ENCODE measurements at places on chromosomes 12 and 14.

DNA sequence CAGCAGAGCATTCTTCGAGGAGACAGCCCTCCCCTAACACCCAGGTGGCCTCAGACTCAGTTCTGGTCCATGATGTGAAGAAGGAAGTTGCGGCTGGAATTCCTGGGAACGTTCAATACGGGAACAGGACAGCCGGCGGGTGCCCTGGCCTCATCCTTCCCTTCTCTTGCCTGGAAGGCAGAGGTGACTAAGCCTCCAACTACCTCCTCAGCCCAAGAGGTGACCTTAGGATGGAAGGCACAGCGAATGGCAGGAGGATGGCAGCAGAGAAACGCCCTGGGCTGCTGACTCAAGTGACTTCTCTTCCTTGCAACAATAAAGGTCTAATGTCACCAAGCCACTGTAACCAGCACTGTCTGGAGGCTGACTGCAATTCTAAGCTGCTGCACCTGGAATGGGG is 36.1 kb downstream of the DHX37 start:
- no peak for DNase-seq

- DNase-seq = peak; percentile 72
These were observed 159.8 kb downstream of the KITLG start for GRCh38 chr12:88420457-88420856.

GRCh38 chr14:44453433-44454171 is 53.5 kb downstream of the FSCB start:
- no peak for DNase-seq

GRCh38 chr12:3132636-3133404 is 55.6 kb downstream of the TSPAN9 start:
- no peak for DNase-seq

- DNase-seq = no peak
These were observed 13.4 kb downstream of the AKAP5 start for GRCh38 chr14:64478634-64479250.

DNA sequence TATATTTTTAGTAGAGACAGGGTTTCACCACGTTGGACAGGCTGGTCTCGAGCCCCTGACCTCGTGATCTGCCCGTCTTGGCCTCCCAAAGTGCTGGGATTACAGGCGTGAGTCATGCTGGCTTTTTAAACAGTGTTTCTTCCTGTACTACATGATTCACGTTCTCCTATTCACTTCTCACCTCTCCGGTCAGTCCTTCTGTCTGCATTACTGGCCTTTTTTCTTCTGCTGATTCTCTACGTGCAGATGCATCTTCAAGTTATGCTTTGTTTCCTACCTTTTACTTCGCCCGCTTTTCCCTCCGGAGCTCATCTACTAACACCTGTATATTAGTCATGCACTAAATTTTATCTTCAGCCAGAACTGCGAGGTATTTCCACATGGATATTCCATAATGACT is 296.2 kb upstream of the FLRT2 start:
- no peak for DNase-seq

DNA sequence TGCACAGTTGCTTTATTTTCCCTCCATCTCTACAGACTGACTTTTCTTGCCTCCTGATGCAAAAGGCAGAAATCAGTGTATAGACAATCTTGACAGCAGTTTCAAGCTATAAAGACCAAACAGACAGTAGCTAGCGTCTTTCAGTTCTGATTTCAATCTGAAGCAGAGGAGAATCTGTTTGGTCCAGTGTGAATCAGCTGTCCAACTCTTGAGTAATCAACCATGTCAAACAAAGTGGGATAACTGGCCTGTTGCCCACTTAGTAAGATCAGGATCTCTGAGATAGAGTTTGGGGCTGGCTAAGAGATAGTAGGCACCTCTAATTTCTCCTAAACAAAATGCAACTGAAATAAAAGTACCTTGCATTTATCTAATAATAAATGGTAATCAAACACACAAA is 797.4 kb upstream of the FBXO33 start:
- no peak for DNase-seq

GRCh38 chr12:98464190-98464589 is 51.2 kb upstream of the TMPO start:
- DNase-seq = no peak

GRCh38 chr14:58501214-58501816 is 73.8 kb downstream of the KIAA0586 start:
- peak; percentile 30 for DNase-seq

DNA sequence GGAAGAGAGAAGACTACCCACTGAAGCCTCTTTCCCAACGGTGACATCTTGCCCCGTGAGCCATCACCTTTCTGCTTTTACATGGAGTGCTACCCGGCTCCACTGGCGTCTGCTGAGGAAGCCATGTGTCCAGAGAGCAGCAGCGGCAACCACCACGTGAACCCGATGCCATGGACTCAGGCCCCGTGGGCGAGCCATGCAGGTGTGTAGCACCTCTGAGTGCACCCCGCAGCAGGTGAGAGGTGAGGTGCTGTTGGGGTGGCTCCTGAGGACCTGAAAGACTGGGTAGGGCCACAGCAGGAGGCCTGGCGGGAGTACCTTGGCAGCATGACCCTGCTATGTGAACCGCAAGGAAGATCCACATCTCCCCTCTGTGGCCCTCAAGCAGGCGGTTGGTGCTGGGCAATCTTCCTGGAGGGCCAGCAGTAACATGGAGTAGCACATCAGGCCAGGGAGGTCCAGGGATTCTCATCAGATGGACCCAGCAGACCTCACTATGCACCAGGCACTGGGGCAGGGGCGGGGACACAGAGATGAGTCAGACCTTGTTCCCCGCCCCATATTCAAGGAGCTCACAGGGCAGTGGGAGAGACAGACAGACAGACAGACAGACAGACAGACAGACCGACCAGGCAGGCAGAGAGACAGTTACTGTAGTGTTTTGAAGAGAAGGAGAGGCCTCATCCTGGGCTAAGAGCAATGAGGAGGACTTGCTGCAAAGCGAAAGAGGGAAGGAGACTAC is 129.6 kb downstream of the PAPOLA start:
- DNase-seq = no peak

DNA sequence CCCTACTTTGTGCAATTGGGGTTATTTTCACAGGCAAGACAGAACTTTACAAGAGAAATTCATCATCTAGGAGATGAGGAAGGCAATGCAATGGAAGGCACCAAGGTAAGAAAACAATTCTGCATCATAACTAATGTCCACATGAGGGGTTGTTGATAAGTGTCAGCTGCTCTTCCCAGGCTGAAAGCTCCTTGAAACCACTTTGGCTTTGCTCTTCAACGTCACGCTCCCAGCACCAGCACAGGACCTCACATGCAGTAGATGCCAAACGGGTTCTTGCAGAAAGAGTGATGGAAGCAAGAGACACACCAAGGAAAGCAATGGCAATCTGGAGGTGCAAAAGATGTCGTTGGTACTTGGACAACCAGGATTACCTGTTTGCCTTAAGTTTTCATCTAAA is 485.5 kb downstream of the BCL11B start:
- no peak for DNase-seq

DNA sequence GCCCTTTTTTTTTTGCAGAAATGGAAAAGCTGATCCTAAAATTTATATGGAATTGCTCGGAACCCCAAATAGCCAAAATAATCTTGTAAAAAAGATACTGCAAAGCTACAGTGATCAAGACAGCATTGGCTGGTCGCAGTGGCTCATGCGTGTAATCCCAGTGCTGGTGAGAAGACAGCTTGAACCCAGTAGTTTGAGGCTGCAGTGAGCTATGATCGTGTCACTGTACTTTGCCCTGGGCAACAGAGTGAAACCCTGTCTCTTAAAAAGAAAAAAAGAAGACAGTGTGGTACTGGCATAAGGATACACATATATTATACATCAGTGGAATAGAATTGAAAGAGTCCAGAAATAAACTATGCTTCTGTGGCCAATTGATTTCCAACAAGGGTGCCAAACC is 5.4 kb downstream of the ITGB7 start:
- no peak for DNase-seq

DNA sequence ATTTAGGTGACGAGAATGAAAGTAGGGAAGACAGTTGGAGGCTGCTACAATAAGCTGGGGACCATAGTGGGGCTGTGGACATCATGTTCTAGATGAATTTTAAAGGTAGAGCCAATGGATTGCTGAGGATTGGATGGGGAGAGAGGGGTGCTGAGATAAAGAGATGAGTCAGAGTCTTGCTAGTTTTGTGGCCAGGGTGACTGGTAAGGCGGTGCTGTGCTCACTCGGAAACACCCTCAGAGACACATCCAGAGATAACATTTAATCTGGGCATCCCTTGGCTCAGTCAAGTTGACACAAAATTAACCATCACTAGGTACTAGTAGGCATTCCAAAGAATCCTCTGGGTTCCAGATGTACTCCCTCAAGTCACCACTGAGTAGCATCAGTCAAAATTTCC is 170.7 kb downstream of the ADCK1 start:
- DNase-seq = no peak

- DNase-seq = peak; percentile 13
These were observed 14.2 kb downstream of the ELK3 start for GRCh38 chr12:96208346-96208745.

DNA sequence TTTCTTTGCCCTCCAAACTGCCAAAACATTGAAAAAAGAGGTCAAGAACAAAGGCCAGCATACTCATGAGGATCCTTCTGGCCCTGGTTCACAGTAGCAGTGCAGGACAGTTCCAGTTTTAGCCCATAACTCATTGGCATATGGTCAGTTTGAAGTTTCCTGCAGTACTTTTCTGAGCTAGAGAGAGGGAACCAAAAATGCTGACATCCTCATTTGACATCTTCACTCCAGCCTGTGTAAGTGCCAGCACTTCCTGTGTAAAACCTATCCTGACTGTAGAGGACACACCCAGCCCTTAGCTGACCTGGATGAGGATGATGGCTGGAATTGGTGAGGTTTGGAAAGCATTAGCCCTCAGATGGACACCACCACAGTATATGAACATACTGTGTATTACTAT is 84.1 kb downstream of the FGD4 start:
- DNase-seq = no peak

- DNase-seq = no peak
These were observed 56.7 kb downstream of the CD163L1 start for GRCh38 chr12:7387289-7387688.

- DNase-seq = no peak
These were observed 14.1 kb downstream of the CYP46A1 start for GRCh38 chr14:99698236-99698635.

DNA sequence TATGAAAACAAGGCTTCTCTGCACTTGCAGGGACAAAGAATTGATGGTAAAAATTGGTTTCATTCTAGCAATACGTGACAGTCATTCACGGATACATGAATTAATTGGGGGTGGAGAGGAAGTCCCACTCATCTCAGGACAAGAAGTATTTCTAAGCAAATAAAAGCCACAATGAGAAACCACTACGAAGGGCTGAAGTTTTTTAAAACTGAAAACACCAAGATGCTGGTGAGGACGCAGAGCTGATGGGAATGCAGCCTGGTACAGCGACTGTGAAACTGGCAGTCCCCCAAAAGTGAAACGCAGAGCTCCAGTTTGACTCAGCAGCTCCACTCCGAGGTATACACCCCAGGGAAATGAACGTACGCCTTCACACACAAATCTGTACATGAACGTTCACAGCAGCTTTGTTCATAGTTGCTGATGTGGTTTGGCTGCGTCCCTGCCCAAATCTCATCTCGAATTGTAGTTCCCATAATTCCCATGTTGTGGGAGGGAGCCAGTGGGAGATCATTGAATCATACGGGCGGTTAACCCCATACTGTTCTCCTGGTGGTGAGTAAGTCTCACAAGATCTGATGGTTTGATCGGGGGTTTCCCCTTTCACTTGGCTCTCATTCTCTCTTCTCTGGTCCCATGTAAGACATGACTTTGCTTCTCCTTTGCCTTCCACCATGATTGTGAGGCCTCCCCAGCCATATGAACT is 89.0 kb downstream of the SCARB1 start:
- DNase-seq = peak; percentile 46

DNA sequence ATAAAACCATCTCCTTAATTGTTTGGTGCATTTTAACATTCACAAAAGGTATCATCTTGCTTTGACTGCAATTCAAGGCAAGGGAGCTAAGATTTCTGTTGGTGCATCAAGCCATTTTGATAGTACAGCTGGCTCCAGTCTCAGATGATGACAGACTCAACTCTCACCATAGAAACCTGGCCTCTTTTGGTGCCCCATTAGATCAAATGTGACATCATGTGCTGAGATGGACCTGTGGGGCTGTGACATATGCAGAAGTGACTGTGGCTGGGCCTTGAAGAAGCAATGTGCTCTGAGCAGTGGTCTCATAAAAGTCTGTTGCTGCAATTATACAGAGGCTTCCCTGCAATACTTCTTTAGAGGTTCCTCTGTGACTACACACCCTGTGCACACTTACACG is 88.4 kb downstream of the SLC2A13 start:
- DNase-seq = no peak

DNA sequence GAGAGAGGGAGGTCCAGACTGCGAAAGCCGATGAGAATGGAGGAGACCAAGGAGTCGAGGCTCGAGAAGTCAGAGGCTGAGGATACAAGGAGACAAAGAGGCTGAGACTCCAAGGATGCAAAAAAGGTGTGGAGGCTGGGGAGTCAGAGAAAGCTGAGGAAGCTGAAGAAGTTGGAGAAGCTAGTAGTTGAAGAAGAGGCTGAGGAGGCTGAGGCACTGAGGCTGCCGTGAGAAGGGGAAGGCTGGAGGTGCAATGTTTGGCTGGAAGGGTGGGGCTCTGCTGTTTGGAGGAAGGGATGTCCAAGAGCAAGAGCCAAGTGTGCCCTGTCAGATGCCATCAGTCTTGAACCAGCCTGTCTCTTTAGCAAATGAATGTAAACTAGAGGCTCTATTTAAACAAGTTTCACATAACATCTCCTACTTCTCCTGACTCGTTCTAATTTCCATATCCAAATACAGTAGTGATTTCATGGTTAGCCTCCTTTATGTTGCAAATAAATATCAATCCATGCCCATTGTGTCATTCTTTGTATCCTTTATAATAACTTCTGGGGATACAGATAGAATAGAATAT is 10.8 kb upstream of the SPTSSA start:
- DNase-seq = no peak

GRCh38 chr14:85533023-85533860 is 3.3 kb downstream of the FLRT2 start:
- DNase-seq = peak; percentile 67

DNA sequence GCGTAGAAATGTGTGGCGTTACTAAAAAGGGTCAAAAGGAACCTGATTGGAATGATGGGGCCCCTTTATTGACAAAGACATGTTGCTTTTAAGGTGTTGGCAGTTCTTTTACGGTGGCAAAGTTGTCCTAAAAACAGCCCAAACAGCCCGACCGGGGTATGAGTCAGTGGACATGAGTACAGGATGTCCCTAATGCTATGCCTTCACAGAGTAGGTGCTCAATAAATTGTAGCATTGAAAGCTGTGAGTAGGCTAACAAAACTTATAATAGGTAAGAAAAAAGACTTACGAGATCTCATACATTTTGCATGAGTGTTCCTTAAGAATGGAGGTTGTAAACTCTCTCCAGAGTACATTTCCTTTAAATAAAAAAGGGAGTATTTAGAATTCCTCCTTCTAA is 2.6 kb downstream of the ELK3 start:
- DNase-seq = no peak

- DNase-seq = no peak
These were observed 315.8 kb downstream of the RGS6 start for GRCh38 chr14:72247896-72248465.

- DNase-seq = no peak
These were observed 22.7 kb upstream of the PRICKLE1 start for GRCh38 chr12:42612231-42612613.

- no peak for DNase-seq
These were observed 110.2 kb downstream of the NEDD1 start for GRCh38 chr12:97017213-97017612.

GRCh38 chr14:33534632-33535031 is 416.2 kb downstream of the EGLN3 start:
- no peak for DNase-seq
